ENCODE measurements at places on chromosomes 11 and 22. TPM values are rescaled to one million over a fixed set of nuclear protein-coding genes. Genes with fewer than 3 reads are reported as not detected.

GRCh38 chr11:2663506-2663905 is 36.3 kb downstream of the KCNQ1OT1 start:
- DNase-seq, result no peak

DNA sequence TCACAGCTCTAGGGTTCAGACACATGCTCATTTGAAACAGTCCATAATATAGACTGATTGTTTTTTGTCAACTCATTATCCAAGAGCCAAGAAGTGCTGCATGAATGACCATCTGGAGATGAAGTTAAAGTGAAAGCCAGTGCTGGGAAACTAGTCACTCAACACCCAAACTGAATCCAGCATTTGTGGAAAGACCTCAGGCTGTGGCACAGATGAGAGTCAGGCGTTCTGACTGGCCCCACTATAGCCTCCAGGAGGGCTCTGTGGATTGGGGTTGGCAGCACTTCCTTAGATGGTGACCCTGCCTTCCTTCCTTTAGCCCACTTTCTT is 2.1 kb downstream of the FEZ1 start:
- no peak for DNase-seq

GRCh38 chr11:57648801-57649735 is 644 bp downstream of the YPEL4 start:
- DNase-seq, result no peak

DNA sequence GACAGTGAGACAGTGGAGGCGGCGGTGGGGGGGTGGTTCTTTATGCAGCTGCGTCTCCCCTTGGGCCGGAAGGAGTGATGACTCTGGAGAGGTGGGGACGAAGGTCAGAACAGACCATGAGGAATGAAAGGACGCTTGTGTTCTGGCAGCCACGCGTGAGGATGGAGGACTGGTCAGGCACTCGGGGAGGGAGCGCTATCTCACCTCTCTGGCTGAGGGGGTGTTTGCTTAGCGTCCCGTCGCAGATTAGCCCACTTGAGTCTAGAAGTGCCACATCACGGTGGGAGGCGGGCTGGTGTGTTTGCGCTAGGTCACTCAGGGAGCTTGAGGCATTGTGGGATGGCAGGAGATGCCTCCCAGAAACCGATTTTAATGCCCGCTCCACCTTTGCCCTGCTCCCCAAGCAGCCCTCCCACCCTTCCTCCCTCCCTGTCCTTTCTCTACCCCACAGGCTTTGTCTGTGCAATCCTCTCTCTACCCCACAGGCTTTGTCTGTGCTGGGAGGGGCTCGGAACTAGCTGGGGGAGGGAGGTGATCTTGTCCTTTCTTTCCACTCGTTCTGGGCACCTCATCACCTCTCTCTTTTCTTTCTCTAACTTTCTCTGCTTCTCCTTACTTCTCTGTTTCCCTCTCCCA is 97.8 kb downstream of the PKNOX2 start:
- DNase-seq, result no peak

DNA sequence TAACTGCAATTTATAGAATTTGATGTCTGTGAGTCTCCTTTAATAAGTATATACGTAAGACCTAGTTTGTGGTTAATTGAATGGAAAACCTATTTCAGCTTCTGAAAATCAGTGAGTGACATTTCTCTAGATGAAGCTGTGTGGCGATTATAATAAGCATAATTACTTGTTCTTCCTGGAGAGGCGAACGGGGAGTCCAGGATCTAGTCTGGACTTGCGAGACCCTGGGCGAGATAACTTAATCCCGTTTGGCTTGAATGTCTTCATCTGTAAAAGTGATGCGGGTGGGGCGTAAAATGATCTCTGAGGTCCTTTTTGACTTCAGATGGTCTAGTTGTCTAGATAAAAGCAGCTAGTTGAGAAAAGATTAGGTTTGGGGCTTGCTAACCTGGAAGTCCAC is 1.1 kb downstream of the PRRG4 start:
- DNase-seq, result no peak

DNA sequence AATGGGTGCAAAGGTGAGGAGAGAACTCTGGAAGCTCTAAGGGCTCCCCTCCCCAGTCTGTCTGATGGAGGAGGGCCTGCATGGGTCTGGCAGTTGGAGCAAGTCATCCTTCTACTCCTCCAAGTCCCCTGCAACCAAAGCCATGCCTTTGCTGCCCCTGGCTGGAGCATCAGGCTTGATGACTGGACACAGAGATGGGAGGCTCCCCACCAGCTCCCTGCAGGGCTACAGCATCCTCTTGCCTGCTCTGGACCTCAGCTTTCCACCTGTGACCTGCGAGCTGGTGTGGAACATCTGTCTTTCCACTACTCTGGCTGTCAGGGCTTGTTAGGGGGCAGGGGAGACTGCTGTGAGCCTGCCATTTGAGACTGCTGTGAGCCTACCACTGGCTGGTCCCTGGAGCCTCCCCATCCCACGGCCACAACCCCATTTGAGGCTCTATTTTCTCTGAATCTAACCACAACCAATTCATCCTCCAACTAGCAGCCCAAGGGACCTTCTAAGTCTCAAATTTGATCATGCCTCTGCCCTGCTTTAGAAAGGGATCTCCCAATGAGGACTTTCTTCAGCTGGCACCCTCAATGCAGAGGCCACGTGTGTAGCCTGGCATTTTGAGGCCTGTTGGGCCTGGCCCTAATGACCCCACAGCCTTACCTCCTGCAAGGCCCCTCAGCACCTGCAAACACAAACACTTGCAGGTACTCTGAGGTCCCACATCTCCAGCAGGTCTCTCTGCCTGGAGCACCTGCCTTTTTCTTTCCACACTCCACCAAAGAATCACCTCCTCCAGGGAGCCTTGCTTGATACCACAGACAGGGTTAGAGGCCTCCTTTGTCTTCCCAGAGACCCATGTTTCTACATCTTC is 9.9 kb downstream of the P2RY6 start:
- DNase-seq, result no peak

GRCh38 chr22:35749808-35750207 is 32.1 kb downstream of the APOL5 start:
- DNase-seq, result no peak

DNA sequence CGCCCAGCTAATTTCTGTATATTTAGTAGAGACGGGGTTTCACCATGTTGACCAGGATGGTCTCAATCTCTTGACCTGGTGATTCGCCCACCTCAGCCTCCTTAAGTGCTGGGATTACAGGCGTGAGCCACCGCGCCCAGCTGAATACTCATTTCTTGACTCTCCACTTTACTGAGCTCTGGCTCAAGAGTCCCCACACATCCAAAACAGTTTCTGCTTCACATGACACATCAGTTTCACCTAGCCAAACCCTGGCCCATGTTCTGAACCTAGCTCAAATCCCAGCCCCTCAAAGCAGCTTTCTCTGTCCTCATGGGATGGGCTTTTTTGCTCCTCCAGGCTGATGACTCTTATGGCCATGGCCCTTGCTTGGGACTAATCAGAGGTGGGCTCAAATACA is 9.8 kb downstream of the HYOU1 start:
- no peak for DNase-seq

DNA sequence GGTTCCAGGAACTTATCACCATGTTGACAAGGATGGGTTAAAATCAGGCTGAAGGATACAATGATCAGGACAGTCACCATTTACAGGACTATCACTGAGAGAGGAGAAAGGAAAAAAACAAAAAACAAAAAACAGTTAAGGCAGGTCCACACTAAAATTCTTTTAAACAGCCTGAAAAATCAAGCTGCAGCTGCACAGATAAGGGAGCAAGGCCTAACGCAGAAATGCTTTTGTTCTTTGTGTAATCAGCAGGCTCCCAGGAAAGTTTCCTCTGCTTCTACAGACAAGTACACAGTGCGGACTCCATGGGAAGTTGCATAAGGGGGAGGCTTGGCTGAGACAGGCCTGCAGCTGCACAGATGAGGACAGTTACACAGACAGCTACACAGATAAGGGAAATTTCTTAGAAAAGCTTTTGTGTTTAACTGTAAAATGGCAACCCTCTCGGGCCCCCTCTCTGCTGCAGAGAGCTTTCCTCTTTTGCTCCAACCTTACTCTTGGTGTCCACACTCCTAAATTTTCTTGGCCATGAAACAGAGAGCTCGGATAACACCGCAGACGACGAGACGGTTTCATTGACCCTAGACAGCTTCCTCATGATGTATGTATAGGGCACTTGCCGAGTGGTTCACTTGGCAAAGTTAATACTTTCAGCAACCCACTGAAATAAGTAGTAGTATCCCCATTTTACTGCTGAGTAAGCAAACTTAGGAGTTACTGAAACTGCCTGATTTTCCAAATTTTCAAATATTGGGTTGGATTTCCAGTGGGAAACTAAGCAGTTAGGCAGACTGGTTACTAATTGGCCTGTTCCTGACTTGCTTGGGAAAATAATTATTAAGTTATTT is 45.5 kb downstream of the PIWIL3 start:
- DNase-seq, result no peak

DNA sequence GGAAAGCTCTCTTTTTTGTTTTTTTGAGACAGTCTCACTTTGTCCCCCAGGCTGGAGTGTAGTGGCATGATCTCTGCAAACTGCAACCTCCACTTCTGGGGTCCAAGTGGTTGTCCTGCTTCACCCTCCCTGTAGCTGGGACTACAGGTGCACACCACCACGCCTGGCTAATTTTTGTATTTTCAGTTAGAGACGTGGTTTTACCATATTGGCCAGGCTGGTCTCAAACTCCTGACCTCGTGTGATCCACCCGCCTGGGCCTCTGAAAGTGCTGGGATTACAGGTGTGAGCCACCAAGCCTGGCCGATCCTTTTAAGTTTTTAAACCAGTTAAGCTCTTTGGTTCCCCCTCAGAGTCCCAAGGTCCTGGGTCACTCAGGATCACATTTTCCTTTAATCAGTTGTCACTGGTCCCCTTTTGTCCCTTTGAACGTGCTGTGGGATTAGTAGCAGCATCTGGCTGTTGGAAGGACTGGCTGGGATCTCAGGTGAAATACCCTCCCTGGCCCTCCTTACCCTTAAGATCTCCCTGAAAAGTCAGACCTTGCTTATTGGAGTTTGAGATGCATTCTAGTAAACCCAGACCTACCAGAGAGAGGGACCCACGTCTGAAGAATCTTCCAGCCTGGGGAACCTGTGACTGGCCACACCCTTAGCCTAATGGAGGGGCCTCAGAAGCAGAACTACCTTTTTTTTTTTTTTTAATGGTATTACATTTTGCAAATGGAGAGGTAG is 8.1 kb downstream of the MALAT1 start:
- no peak for DNase-seq

DNA sequence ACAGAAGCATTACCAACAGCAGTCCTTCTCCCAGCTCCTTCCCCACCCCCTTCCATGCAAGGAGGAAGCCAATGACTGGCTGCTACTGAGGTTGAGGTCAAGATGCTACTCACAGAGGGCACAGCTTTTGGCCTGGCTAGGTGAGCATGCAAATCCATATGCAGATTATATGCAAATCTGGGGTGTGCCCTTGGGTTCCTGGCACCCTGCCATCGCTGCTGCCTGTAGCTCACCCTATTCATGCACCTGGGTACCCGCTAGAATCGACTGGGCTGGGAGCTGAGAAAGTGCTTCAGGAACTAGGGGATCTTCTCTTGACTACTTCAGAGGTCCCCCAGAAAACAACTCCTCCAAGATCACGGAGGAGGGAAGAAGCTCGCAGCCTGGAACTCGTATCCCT is 4.0 kb downstream of the DSCAML1 start:
- DNase-seq, result no peak

GRCh38 chr22:29385748-29386147 is 2.6 kb downstream of the AP1B1 start:
- DNase-seq, result no peak

The TPCN2 gene
- total RNA-seq, result 4.6 TPM

The PRG3 gene
- not detected for total RNA-seq

The CDC42BPG gene
- not detected for total RNA-seq

The KDELR3 gene
- total RNA-seq, result 10.9 TPM

The CSNK2A3 gene
- total RNA-seq, result 1.3 TPM

The C2CD3 gene
- total RNA-seq, result 7.9 TPM
